ENCODE measurements at places on chromosomes 3 and 15.

GRCh38 chr3:36864180-36865053, 80.4 kb downstream of the TRANK1 start:
- DNase-seq: no peak

- DNase-seq: no peak
These were observed 18.6 kb downstream of the TMEM158 start for GRCh38 chr3:45207446-45207845.

GRCh38 chr3:27596921-27597320, 112.7 kb upstream of the SLC4A7 start:
- DNase-seq: no peak

DNA sequence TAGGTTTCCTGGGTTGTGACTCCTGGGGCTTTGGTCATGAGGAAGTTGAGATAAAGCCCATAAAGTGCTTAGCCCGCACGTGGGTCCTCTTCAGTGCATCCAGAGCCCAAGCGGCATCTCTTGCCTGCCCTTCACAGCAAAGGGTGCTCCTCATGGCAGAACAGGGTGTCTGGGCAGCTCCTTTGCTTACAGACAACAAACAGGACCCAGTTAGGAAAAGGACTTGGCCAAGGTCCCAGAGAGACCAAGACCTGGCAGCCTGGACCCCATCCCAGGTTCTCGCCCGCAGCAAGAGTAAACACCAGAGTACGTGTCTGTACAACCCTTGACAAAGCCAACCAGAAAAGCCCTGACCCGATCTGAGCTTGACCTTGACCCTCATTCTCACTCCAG, 27.0 kb downstream of the ALS2CL start:
- no peak for DNase-seq

DNA sequence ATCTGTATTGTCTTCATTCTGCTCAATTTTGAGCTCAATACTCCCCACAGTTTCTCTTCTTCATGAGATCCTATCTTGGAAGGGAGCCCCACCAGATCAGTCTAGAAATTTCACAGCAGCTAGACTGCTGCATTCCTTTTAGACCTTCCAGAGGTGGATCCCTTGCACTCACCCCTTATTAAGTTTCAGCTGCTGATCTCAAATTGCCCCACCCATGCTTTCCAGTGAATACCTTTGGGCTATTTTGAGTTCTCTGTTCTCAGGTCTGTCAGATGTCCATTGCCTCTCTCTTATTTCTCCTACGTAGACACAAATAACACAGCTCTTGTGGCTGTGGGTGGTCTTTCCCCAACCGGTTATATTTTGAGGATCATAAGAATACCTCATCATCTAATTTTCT, 60.8 kb downstream of the GPR156 start:
- no peak for DNase-seq

DNA sequence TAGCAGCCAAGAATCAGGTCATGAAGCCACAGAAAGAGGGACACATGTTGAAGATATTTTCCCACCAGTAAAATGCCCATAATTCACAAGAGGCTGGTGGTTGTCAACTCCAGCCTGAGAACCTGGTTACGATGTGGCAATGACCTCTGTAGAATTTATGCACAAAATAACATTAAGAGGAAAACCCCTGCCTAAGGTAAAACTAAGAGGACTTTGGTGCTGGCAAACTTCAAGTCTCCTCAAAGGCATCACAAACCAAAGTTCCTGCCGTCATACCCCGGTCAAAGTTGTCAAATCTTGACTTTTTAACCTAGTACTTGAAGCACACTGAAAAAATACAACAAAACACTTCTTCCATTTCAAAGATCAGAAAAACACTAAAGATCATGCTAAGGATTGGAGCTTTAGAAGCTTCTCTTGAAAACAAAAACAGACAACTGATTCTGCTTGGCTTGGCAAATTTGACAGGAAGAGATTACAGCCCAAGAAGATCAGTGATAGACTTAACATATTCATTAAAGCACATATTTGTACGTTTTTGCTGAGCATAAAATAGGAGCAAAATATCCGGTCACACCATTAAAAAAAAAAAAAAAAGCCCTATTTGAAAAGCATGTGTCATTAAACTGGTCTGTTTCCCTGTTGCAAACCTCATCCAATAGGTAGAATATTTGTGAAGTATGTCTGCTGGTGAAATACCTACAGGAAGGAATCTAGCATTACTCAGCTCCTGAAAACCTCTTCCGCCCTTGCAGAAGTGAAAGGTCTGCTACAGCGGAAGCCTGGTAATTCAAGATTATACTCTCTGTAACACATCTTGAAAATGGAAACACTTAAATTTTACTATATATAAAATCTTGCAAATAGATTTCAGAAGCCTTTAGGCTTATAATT, 22.8 kb downstream of the EIF4E3 start:
- DNase-seq: no peak

DNA sequence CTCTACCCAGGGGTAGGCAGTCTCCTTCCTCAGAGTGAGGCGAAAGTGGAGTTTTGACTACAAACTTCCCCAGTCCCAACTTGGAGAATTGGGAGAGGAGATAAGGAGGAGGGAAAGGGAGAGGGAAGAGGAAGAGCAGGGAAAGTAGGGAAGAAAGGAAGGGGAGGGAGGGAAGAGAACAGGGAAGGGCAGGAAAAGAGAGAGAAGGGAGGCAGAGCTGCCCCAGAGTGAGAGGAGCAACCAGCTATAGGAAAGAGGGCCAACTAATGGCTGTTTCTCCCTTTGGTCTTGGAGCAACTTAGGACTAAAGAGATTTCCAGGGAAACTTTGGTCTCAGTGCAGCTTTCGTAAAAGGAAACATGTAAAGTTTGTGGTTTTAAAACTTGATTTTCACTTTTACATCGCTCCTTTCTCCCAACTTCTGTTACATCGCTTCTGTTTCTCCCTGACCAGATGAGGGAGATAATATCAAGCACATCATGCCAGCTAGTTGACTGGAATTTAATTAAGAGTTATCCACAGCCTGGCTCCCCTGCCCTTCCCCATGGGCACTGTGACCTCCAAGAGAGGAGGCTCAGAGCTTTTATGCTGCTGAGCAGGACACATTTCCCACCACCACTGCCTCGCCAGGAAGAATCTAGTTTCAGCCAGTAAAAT, 1.4 kb downstream of the CA12 start:
- DNase-seq: no peak

GRCh38 chr15:59946084-59946483, 58.0 kb upstream of the FOXB1 start:
- no peak for DNase-seq

DNA sequence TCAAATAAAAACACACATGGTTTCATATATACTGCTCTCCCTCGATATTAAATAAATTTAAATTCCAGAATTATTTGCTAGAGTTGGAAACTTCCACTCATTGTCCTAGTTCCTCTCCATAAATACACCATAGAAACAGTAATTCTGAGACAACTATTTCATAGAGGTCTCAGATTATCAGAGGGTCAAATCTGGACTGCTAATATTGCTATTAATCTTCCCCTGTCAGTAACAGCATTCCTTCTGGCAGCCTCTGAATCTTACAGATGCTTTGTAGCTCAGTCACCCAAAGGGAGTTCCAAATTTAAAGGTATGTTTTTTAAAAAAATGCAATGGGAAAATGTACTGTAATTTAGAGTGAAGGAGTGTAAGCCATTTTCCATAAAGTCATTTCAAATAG, 428.8 kb downstream of the PYDC2 start:
- DNase-seq: no peak

GRCh38 chr3:117486719-117487716, 777.4 kb downstream of the TUSC7 start:
- no peak for DNase-seq

GRCh38 chr3:21665444-21666100, 85.4 kb downstream of the ZNF385D start:
- no peak for DNase-seq

- no peak for DNase-seq
These were observed 105.4 kb downstream of the LINGO1 start for GRCh38 chr15:77527164-77527778.

GRCh38 chr3:99637016-99637367, 1.4 kb upstream of the COL8A1 start:
- DNase-seq: no peak

Data from activated CD8-positive, alpha-beta memory T cell treated with anti-CD3 and anti-CD28 coated beads for 4 hours (primary cell).